ENCODE measurements at places on chromosomes 1 and 21. TPM values are rescaled to one million over a fixed set of nuclear protein-coding genes. Genes with fewer than 3 reads are reported as not detected.

The TMEM52 gene
- total RNA-seq = 1.4 TPM

The RHD gene
- total RNA-seq = not detected

The FCGR3B gene
- total RNA-seq = 50.1 TPM

GRCh38 chr21:38439426-38439825, 58.9 kb downstream of the ERG start:
- H3K27ac ChIP-seq = no peak overlapping the region
- peaks cover 54% of the 10 kb centered on the region for H3K4me1 ChIP-seq
- H3K4me3 ChIP-seq = no peak overlapping the region
- no peaks in the 10 kb centered on the region for H3K27me3 ChIP-seq

DNA sequence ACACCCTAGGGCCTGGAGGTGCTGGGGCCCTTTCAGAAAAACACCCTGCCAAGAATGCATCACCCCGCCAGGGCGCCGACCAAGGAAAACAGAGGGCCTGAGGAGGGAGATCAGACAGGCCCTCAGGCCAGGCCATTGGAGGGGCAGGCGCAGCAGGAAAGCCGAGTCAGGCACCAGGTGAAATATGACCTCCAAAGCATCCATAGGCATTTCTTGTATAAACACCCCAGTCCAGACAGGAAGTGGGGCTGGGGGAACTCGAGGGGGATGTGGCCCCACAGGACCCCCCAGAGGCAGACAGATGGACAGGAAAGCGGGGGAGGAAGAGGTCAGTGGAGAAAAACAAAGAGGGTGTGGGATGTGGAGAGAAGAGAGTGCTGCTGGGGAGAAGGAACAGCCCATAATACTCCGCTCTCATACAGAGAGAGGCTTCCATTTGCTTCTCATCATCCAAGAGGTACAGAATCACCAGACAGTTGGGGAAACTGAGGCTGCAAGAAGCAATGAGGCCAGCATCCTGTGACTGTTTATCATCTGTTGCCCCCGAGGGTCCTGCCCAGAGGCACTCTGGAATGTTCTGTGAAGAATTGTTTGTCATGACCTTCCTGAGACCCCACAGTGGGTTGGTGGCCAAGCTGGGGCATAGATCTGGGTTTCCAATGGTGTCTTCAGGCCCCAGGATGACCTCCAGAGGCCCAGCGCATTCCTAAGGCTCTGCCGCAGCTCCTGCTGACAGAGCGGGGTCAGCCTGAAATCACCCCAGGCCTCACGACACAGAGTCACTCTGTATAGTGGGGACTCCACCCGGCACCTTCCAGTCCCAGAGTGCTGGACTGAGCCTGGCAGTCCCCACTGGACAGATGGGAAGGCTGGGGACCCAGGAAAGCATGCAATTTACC, 18.0 kb downstream of the TRIM62 start:
- no peaks in the 10 kb centered on the region for H3K27me3 ChIP-seq
- peaks cover 8% of the 10 kb centered on the region for H3K4me1 ChIP-seq
- no peak overlapping the region for H3K27ac ChIP-seq
- H3K4me3 ChIP-seq = no peak overlapping the region
- DNase-seq = no peak

DNA sequence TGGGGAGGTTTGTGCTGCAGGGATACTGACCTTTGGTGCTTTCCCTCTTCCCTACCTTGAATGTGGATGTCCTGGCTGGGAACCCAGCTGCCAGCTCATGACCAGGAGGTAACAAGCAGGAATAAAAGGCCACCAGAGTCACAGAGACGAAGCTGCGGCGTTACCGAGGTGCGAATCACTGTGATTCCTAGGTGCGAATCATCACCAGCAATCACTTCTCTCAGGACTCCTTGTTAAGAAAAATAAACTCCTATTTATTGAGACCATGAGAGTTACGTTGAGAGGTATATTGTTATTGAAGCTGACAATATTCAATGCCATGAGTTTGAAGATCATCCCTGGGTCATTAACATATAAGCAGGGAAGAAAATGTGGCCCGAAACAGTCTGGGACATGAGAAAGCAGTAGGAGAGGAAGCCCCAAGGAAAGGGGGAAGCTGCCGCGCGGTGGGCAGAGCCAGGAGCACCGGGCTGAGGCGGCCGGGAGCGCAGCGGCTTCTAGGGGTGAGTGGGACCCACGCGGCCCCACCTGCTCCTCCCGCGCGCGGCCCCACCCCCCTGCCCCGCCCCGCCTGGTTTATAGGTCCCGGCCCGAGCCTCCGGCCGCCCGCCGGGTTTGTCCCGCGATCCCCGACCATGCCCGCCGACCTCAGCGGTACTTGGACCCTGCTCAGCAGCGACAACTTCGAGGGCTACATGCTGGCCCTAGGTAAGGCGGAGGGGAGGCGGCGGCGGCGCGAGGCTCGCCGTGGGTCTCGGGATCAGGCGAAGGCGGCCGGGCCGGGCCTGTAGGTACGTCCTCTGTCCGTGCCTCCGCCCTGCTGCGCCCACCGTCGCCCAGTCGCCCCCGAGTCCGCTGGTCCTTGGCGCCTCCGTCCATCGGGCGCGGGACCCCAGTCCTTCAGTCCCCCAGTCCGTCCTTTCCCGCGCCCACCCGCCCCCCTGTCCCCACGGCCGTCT, at the start of gene RBP7:
Gene RBP7 (plus strand): TSS at position 605 of the 959 bp plus-strand sequence. CDS start 31 bp downstream, at position 636.
- H3K36me3 ChIP-seq = no peaks in the 10 kb centered on the region
- peak within 1 kb of the TSS; percentile 59 for H3K4me3 ChIP-seq
- peak; percentile 68 for DNase-seq
- H3K27me3 ChIP-seq = peaks cover 65% of the 10 kb centered on the region

Measured in lower lobe of right lung (tissue), 2 donors.